ENCODE measurements at places on chromosomes 5 and 9. TPM values are rescaled to one million over a fixed set of nuclear protein-coding genes. Genes with fewer than 3 reads are reported as not detected.

PLAC8L1 gene
- 0.82 TPM for total RNA-seq

GRCh38 chr9:101388507-101388993, 3.7 kb upstream of the BAAT start:
- DNase-seq: no peak

DNA sequence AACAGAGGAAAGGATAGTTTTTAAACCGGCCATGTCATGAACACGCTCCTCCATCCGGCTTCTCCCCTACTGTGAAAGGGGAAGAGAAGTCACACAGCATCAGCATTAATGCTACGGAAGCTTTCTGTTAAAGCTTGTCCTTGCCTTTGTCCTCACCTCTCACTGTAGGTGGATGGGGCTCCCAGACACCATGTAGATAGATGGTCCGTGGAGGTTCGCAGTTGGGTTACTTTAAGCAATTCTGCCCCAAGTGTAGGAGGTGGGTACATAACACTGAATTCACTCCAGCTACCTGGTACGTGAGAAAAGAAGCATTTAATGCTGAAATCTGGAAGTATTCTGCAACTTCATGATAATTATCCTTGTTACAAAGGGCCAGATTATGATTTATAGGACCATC, 165.8 kb downstream of the BAAT start:
- DNase-seq: no peak

- DNase-seq: no peak
Measured at GRCh38 chr9:18666348-18666747, 192.4 kb downstream of the ADAMTSL1 start.

TAF11L10 gene
- total RNA-seq: not detected
